Epithelial cell of prostate (primary cell): ENCODE measurements at places on chromosomes 5 and 9.

GRCh38 chr5:142547445-142548380 is 138.2 kb downstream of the FGF1 start:
- DNase-seq: no peak

DNA sequence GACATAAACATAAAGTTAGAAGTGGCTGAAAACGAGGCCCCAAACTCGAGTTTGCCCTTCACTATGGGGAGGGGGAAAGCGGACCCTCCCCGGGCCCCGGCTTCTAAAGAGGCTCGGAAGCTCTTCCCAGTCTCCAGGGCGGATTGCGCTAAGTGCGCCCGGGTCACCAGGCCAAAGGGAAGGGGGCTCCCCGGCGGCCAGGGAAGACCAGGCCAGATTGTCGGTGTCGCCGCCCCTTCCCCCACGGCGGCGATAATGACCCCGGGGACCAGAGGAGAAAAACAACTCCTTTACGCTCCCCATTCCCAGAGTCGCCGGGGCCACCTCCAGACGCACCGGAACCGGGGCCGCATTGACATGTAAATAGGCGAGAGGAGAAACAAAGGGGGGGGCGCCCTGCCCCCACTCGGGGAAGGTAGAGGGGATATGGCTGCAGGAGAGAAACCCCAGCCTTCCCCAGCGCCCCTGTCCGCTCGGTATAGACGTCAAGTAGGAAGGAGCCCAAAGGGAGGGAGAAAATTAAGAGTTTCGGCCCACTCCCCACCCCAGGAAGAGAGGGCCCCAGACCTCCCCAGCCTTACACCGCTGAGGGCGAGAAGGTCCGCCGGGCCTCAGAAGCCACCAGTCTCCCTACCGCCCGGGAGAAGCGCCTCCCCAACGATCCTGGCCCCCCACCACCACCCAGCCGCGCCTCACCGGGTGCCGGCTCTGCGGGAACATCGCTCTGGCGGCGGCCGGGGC is 1.7 kb downstream of the TLE1 start:
- no peak for DNase-seq

DNA sequence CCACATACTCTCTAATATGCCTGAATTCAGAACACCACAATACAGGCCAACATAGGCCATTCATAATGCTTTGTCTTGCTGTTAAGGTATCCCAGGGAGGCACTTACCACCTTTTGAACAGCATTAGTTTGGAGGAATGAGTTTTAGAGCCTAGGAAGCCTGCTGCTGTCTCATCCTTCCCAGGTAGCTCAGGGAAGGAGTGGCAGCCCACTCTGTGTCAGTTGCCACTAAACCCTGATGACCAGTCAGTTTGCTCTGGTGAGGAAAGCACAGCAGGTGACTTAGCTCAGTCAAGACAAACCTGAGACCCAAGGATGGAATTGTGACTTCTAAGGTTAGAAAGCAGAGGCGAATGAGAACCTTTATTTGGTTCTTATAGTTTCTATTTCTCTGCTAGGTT is 337.4 kb upstream of the ATP10B start:
- DNase-seq: no peak

GRCh38 chr9:125485471-125486151 is 221.4 kb downstream of the MAPKAP1 start:
- no peak for DNase-seq

GRCh38 chr5:143013176-143013891 is 243.2 kb downstream of the ARHGAP26 start:
- no peak for DNase-seq

GRCh38 chr9:93952784-93953495 is 2.2 kb downstream of the BARX1 start:
- DNase-seq: no peak

DNA sequence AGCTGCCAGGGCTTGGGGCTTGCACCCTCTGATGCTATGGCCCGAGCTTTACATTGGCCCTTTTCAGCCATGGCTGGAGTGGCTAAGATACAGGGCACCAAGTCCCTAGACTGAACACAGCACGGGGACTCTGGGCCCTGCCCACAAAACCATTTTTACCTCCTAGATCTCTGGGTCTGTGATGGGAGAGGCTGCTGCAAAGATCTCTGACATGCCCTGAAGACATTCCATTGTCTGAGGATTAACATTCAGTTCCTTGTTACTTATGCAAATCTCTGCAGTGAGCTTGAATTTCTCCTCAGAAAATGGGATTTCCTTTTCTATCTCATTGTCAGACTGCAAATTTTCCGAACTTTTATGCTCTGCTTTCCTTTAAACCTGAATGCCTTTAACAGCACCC is 337.0 kb upstream of the SMC2 start:
- no peak for DNase-seq

- DNase-seq: no peak
Observed at GRCh38 chr5:65041296-65042158, 272.8 kb downstream of the CWC27 start.

DNA sequence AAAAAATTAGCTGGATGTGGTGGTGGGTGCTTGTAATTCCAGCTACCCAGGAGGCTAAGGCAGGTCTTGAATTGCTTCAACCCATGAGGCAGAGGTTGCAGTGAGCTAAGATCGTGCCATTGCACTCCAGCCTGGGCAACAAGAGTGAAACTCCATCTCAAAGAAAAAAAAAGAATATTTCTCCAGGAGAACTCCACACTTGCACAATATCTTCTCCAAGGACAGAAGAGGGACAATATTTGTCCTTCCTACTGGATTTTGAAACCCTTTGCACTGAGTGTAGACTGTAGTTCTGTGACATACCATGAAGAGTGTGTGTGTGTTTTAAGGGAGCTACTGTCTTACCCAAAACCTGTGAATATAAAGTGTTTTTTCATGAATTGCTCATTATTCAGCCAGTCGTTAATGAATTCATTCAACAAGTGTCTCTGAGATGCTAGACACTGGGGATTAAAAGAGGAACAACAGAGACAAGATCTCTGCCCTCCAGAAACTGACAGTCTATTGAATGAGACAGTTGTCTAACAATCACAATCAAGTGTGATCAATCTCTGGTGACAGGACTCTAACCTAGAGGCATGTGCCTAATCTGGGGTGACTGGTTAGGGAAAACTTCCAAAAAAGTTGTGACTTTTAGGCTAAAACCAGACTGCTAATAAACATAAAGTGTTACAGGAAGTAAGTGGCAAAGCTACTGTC is 9.8 kb upstream of the UBE2D2 start:
- DNase-seq: no peak

GRCh38 chr9:114300153-114300845 is 22.6 kb upstream of the ORM1 start:
- DNase-seq: no peak

- DNase-seq: no peak
Observed at GRCh38 chr9:75488719-75489110, 400.4 kb downstream of the OSTF1 start.

DNA sequence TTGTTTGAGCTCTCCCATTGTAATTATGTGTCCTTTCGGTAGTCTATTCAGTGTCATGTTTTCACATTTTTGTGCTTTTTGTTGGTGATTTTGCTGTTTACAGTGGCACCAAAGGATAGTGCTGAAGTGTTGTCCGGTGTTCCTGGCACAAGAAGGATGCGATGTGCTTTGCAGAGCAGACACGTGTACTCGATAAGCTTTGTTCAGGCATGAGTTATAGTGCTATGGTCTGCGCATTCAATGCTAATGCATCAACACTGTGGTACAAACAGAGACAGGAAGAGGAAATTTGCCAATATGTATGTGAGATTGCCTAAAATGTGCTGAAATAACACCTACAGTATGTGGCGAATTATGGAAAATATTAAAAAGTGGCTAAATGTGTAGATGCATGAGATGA is 913.4 kb upstream of the ACO1 start:
- DNase-seq: no peak

GRCh38 chr9:80784647-80785046 is 904.7 kb downstream of the TLE1 start:
- no peak for DNase-seq

DNA sequence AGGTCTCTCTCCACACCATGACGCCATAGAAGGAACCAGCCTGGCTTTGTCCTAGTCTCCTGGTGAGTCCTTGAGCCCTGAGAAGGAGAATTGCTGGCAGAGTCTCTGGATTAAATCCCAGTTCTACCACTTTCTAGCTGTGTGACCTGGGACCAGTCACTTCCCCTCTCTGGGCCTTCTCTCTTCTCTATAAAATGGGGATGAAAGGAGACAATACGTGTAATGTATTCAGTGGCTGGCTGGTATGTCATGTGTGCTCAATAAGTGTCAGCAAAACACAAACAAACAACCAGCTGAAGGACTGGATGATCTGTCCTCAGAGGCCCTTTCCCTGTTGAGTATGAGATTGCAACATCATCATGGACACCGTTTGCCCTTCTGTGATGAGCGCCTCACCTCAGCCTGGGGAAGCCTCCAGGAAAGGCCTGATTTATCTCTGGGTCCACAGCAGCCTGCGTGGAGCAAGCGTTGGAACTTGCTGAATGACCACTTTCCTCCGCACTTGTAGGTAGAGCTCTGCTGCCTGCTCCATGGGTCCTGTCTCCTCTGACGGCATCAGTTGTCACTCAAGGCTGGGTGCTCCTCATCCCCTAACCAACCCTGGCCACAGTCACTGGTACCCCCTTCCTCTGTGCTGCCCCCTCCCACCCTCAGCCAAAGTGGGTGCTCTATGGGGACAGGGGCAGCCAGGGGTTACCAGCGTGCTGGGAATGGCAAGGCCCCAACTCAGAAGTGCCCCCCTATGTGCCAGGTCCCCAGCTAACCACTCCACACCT is 3.6 kb upstream of the NR5A1 start:
- DNase-seq: peak; percentile 2

DNA sequence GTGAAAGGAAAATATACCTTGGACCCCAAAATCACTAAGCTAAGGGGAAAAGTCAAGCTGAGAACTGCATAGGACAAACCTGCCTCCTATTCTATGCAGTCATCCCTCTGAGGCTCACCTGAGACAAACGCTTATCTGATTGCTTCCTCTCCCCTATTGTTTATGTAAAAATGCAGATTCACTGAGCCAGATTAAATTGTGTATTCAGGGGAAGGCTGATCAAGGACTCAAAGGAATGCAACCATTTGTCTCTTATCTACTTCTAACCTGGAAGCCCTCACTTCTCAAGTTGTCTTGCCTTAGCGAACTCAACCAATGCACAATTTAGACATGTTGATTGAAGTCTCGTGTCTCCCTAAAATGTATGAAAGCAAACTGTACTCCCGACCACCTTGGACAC is 13.3 kb downstream of the SPARC start:
- DNase-seq: no peak
